ENCODE measurements at places on chromosomes 2 and 18.
A peak's percentile ranks its signal among the peaks of the same experiment; 100 is the strongest.

DNA sequence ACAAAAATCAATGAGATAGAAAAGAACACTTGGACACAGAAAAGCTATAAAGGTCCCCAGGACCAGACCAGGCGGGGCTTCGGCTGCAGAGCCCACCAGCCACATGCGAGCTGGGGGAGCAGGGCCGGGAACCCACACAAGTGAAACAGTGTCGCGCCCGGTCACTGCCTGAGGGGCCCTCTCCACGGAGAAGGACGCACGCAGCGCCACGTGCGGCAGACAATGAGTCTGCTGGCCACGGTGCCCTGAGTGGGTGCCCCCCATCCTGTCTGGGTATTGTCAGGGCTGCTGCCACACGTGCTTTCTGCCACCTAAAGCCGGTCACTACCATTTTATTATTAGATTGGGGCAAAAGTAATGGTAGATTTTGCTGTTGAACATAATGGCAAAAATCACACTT is 207.9 kb upstream of the HDAC4 start:
- DNase-seq = no peak

DNA sequence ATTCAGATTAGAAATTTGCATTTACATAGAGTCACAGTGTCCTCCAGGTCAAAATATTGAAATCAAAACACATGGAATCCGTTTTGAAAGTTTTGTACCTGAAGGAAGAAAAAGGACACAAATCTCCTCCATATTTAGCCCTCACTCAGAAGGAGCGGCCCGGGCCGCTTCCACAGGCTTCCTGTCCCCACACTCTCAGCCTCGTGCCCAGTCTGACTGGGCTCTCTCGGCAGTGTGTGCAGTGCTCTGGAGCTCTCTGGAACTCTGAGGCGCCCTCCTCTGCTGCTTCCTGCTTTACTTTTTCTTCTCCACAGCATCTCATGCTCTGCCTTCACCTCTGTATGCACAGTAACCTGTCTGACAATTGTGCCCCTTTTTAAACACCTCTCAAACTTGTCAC is 22.2 kb upstream of the ZFP36L2 start:
- DNase-seq = no peak

GRCh38 chr2:237665713-237666143 is 38.3 kb downstream of the LRRFIP1 start:
- DNase-seq = no peak

- no peak for DNase-seq
These were observed 319.9 kb upstream of the THUMPD2 start for GRCh38 chr2:40098786-40099470.

- peak; percentile 96 for DNase-seq
These were observed 14.6 kb downstream of the TMSB10 start for GRCh38 chr2:84919885-84920580.

DNA sequence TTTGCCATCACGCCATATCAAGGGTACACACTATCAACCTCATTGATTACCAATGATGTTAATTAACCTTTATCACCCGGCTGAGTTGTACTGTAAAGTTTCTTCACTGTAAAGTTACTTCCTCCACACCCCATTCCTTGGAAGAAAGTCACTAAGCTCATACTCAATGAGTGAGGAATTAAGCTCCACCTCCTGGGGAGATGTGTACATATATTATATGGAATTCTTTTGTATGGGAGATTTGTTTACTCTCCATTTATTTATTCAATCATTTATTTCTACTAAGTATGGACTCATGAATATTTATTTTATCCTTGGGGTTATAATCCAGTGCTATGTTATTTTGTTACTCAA is 56.8 kb downstream of the C2orf74 start:
- DNase-seq = no peak

- DNase-seq = no peak
These were observed 61.9 kb upstream of the EPB41L5 start for GRCh38 chr2:119950966-119951365.

DNA sequence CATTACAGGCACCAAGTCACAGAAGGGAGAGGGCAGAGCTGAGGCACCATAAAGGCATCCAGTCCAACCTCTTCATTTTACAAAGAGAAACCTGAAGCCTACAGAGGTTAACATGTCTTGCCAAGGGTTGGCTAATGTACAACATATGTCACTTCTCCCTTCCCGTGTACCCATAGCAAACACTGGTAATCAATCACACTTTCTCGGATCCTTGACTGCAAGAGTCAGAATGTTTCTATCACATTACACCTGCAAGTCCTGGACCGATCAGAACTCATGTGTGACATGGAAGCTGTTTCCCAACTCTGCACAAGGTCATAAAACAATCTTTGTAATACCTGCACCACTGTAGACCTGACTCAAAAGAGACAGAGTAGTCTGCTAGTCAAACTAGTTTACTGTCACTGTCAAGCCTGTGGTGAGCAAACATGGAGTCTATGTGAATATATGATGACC is 6.0 kb downstream of the ANKRD44 start:
- no peak for DNase-seq

GRCh38 chr2:23386339-23387220 is 1.6 kb downstream of the KLHL29 start:
- peak; percentile 49 for DNase-seq

DNA sequence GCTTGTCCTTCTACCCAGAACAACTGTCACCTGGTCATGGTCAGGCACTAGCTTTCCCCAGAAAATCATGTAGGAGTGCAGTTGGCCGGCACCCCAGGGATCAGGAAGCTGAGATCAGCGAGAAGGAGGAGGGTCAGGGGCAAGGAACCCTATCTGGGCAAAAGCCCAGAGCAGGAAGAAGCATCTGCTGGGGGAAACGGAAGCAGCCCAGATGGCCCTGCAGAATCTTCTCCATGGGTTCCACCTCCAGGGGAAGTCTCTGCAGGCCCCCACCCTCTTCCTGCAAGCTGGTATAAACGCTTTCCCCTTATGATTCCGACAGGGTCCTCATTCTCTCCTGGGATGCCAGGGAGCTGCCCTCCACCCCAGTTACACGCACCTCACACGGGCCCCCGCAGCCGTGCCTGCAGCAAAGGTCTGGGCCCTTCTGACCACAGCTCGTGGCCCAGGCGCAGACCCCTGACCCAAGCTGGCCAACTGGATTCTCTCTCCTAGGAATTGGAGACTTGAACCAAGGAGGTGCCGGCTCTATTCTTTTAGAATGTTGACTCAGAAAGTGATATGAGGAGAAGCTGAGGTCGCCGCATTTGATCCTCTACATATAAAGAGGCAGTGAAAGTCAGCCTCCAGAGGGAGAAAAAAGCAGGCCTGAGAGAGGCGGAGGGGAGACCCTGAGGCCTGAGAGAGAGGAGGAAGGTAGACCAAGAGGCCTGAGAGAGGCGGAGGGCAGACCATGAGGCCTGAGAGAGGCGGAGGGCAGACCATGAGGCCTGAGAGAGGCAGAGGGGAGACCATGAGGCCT is 71.0 kb downstream of the STPG4 start:
- peak; percentile 76 for DNase-seq

DNA sequence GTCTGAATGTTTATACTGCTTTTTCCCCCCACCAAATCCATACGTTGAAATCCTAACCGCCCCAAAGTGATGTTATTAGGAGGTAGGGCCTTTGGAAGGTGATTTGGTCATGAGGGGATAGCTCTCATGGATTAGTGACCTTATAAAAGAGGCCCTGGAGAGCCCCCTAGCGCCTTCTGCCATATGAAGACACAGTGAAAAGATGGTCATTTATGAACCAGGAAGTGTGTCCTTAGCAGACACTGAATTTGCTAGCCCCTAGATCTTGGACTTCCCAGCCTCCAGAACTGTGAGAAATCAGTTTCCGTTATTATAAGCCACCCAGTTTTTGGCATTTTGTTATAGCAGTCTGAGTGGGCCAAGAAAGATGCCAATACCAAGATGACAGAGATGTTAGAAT is 7.2 kb upstream of the TSN start:
- DNase-seq = peak; percentile 51

DNA sequence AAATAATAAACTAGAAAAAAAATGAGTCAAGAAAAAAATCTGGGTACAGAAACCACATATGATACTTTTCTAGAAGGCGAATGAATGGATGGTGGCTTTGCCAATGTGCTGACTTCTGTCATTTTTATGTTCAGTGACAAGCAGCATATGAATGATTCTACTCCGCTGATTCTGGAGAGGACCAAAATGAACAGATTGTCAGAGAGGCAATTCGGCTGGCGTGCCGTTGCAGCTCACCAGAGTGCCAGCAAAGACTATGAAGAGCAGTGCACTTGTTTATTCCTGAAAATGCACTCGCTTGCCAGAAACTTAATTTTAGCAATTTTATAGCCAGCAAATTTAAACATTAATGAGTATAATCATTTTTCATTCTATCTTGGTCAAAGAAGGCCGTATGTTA is 105.9 kb upstream of the NYAP2 start:
- no peak for DNase-seq

GRCh38 chr2:218400167-218400929 is 680 bp downstream of the CTDSP1 start:
- DNase-seq = peak; percentile 45

DNA sequence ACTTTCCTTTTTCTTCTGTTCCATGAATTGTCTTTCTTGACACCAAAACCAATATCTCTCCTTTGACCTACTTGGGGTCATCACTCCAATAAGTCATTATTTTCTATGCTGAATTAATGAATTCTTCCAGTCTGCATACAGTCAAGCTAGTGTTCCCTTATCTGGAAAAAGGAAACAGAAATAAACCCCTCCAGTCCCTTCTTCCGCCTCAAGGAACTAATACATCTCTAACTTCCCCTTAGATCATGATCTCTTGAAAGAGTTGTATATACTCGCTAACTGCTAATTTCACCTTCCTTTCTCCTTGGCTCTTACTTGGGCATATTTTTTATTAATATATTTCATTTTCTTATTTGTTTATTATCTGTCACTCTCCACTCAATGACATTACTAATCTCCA is 7.3 kb upstream of the ARHGAP15 start:
- DNase-seq = no peak

GRCh38 chr2:191341436-191341835 is 96.2 kb downstream of the MYO1B start:
- peak; percentile 45 for DNase-seq

- no peak for DNase-seq
These were observed 117.2 kb downstream of the HNMT start for GRCh38 chr2:138081225-138082073.

DNA sequence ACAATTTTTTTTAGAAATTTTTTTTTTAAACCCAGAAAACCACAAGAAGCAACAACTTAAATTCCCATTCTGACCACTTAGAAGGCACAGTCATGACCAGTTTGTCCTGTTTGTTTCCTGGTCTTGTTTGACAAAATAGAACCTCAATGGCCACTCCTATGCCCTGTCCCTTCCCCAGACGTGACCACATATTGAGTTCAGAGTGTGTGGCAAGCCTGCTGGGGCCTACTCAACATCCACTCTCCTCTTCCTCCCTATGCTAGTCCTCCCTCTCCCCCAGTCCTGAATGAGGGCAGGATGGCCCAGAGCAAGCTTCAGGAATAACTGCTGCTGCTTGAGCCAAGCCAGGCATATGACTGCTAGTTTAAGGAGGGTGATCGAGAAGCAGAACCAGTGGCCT is 89.6 kb downstream of the PRELID3A start:
- no peak for DNase-seq

GRCh38 chr18:5030636-5031035 is 166.4 kb downstream of the AKAIN1 start:
- DNase-seq = no peak

- DNase-seq = no peak
These were observed 230.8 kb downstream of the TMEM182 start for GRCh38 chr2:102992607-102993006.

- peak; percentile 88 for DNase-seq
These were observed 10.0 kb upstream of the GBX2 start for GRCh38 chr2:236177967-236178889.

GRCh38 chr2:148603562-148603920 is 41.0 kb upstream of the EPC2 start:
- no peak for DNase-seq

DNA sequence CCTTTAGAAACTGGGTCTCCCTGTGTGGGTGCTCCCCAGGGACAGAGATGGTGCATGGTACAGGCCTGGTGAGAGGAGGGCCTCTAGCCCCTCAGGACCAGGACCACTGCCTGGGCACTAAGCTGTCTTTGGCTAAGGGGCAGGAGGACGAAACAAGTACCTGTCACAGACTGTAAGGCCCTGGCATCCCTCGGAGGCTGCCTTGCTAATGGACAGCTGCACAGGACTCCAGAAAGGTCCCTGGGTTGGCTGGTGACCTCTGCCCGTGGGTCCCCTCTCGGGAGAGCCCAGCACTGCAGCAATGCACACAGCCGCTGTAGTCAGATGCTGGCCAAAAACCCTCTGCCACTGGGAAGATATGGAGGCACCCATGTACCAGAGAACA is 14.3 kb downstream of the HS6ST1 start:
- no peak for DNase-seq

- peak; percentile 44 for DNase-seq
These were observed 17.4 kb downstream of the FBLN7 start for GRCh38 chr2:112155331-112156151.

DNA sequence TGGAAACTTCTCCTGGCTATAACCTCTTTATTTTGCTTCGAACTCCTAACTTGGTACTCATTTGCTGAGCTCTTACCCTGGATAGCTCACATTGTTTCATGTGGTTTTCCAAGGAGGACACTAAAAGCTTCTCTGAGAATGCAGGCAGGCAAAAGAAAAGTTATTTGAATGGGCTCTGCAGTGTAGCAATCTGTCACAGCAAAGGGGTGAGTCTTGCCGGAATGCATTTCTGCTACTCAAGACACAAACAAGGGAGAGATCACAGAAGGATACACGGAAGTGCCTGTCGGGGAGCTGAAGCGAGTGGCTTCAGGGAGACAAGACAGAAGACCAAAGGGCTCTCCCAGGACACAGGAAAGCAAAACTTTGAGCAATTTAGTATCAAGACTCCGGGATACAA is 265.4 kb downstream of the SS18 start:
- DNase-seq = no peak
